Suprapubic skin (tissue), 4 donors: ENCODE measurements at places on chromosomes 1 and 21.

GRCh38 chr1:59532102-59532501, 235.2 kb downstream of the FGGY start:
- no peak for DNase-seq

GRCh38 chr1:157137408-157138219, 581 bp downstream of the ETV3 start:
- no peak for DNase-seq

GRCh38 chr1:234938135-234938534, 190.5 kb downstream of the TOMM20 start:
- no peak for DNase-seq

DNA sequence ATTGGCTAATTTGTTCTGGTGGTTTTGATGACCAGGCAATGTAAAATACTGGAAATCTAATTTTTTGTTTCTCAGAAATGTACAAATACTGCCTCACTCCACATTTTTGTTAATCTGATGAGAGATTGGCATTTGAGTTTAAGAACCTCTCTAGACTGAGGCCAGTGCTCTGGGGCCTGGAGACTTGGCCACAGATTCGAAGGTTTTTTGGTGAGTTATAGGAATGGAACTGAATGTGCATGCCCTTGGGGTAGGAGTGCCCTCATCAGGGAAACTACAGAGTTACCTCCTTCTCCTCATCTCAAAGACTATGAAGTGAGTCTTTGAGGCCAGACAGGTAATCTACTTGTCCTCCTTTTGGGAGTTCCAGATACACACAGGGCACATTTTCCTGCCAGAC, 347.9 kb downstream of the LTN1 start:
- DNase-seq: no peak

- DNase-seq: peak; percentile 45
Measured at GRCh38 chr1:2595261-2595811, 8.8 kb downstream of the PRXL2B start.

GRCh38 chr1:246000638-246001015, 506.5 kb downstream of the SMYD3 start:
- no peak for DNase-seq

DNA sequence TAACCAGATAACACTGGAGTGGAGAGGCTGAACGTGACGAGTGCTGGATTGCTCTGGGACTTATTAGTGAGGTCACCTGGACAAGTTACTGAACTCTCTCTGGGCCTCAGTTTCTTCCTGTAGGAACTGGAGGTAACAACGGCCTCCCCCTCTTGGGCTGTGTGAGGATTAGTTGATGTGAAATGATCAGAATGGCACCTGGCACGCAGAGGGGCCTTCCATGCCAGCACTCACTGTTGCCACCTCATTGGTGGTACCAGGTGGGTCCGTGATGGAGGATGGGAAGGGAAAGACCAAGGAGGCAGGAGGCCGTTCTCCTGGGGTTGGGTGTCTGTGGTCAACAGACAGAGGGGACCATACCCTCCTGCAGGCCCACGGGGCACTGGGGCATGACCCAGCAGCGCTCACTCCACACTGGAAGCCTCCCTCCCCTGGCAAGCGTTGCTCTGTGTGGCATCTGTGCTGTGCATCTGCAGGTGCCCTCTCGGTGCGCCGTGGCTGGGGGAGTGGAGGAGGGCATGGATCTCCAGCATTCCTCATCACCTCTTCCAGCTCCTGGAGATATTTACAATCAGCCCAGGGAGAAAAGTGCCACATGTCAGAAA, 349.5 kb upstream of the VAMP3 start:
- peak; percentile 71 for DNase-seq

- no peak for DNase-seq
Measured at GRCh38 chr21:42261829-42262200, 42.9 kb downstream of the ABCG1 start.

DNA sequence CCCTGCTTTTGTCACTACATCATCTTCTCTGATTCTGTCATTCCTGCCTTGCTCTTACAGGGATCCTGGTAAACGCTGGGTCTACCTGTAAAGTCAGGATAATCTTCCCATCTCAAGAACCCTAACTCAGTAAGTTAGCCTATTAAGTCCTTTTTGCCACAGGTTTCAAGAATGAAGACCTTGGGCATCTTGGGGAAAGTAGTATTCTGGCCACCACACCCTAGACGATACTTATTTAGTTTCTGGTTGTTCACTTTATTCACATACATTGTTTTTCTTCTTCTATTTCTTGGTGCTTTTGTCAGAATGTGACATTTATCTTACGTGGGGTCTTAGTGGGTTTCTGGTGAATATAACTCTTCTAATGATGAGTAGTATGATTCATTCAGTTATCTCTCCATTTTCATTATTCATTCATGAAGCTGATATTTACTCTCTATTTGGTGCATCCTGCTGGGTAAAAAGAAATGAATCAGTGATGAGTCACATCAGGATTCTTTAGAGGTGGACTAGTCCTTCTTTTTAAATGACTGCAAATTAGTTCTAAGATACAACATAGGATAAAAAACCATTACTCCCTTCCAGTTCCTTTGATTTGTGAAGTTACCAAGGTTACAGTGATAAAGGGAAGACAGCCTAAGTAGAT, 514.4 kb upstream of the B3GALT2 start:
- DNase-seq: no peak

DNA sequence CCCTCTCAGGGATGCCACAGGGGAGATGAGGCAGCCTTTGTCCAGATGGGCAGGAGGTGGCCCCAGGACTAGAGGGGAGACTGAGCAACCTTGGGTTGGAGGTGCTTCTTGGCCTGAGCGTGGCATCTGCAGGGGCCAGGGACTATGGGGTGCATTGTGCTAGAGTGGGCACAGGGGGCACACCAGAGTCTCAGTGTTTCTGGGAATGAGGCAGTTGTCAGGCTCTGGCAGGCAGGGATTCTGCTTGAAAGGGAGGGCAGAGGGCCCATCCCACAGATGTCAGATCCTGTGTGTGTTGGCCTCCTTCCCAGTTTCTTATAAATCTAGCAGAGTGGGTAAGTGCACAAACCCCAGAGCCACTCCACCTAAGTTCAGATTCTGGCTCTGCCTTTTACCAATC, 13.7 kb downstream of the LGR6 start:
- DNase-seq: no peak

DNA sequence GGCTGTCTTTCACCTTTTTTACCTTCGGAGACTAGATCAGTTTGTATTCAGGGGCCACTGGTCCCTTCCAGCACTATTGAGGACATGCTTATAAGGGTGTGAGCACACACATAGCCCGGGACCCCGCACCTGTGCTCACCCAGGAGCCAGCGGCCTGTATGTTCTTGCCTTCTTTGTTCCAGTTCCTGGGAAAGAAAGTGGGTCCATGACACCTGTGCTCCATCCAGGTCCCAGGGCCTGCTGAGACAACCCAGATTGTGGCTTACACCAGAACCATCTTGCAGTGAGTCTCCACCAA, 207.8 kb downstream of the TOMM20 start:
- DNase-seq: peak; percentile 46

DNA sequence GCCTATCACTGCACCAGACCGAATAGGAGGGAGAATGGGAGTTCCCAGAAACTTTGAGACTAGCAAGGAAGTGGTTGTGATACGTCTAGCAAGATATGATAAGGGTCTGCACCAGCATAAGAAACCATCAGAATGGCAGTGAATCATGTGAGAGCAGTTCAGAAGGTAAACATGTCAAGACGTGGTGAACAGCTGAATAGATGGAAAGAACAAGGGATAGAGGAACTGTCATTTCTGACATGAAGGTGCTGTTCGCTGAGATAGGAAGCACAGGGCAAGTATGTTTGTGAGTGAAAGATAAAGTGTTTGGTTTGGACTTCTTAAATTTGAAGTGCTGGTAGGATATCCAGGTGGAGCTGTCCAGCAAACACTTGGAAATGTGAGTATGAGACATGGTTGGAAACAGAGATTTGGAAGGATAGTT, 1.1 kb upstream of the AGO1 start:
- DNase-seq: no peak

- peak; percentile 62 for DNase-seq
Measured at GRCh38 chr1:17822741-17823426, 67.8 kb downstream of the ACTL8 start.

DNA sequence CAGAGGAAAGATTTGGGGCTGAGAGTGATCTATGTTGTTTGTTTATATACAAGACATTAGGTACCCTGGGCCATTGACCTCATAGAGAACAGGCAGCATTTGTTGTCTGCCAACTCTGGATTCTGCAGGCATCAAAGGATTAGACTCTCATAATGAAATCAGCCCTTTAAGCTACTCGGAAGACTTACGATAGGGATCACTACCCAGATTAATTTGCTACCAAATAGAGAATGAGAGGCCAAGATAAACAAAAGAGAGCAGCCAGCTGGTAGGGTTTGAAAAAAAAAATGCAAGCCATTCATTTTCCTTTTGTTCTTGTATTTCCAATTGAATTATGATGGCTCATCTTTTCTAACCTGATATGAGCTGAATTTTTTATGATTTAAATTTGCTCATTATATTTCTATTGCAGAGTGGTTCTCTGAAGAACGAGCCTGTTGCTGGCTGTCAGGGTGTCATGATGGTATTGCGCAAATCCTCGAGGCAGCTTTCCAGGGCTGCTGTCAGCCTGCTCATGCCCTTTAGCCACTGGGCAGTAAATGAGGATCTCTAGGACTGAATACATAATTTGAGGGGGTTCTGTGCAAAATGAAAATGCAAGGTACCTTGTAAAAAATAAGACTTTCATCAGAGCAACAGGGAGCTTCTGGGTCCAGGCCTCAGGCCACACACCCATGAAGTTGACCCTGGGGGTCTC, 116.4 kb upstream of the KCNJ15 start:
- DNase-seq: no peak

DNA sequence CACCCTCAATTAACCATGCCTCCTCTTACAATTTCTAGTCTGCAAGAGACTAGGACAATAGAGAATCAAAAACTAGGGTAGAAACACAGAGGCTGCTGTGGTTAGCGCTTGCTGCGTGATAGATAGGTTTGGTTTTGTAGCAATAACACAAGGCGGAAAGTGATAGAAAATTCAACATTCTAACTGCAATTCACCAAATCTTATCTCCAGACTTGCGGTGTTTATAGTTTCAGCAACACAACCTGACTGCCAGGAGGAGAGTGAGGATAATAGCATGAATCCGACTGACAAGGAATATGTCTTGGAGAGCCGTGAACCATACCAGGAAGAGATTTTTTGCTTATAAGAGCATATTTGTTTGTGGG, 30.7 kb upstream of the IFNAR2 start:
- no peak for DNase-seq

- no peak for DNase-seq
Measured at GRCh38 chr1:10724052-10724494, 72.4 kb downstream of the CASZ1 start.

DNA sequence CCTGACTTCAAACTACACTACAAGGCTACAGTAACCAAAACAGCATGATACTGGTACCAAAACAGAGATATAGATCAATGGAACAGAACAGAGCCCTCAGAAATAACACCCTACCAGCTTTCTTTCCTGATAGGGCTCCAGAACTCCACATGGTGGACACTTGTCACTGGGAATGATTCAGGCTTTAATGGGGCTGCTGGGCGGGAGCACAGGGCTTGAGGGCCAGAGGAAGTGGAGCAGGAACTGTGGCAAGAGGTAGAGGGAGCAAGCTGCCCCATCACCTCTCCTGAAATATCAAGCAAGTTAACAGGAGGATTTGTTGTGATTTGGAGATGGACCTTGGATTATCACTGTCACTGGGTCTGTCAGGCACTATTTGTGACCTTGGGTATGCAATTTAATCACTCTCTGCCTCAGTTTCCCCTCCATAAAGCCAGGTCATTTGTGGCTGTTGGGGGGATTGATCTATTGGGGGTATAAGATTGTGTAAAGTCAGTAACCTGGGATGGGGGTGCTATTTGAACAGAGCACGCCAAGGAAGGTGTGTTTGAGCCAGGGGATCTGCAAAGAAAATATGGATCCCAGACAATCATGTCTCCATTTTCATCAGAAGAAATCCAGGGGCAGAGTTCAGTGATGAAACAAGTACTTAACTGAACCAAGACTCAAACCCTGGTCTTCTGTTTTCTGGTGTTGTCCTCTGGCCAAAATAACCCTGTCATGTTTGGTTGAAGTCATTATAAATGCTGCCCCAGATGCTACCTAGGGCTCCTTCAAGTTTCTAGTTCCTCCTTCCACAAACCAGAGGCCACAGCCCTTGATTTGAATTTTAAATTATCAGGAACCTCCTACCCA, 25.2 kb downstream of the ETS2 start:
- no peak for DNase-seq

GRCh38 chr1:217333939-217334338, 297.0 kb downstream of the GPATCH2 start:
- no peak for DNase-seq

GRCh38 chr1:64469977-64470664, at the start of gene CACHD1:
Gene CACHD1 (plus strand): TSS chr1:64470129. CDS start chr1:64470745, 616 bp downstream.
- DNase-seq: peak; percentile 87

DNA sequence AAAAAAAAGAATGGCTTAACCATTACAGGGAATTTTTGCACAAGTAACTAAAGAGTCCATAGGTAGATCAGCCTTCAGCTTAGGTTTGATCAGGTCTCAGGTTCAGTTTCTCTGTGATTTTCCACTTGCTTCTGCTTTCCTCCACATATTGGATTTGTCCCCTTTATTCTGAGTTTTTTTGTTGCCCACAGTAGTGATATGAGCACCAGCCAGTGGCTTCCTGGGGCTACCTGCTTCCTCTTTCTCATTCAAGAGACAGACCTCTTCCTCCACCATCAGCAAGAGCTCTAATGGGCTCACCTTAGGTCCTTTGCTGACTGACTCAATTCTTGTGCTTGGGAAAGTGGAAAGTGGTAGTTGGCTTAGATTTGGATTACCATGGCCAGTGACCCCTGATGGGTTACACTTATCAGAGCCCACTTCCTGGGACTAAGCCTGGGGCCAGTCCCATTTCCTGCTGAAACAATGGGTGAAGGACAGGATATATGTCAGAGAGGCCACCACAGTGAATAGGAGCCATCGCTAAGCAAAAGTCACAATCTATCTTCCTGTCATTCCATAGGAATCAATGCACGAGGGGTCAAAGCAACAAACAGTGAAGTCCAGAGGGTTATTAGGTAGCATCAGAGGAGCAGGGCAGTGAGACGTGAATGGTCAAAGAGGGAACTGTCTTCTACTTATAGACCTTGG, 12.8 kb upstream of the PLA2G2E start:
- DNase-seq: no peak

DNA sequence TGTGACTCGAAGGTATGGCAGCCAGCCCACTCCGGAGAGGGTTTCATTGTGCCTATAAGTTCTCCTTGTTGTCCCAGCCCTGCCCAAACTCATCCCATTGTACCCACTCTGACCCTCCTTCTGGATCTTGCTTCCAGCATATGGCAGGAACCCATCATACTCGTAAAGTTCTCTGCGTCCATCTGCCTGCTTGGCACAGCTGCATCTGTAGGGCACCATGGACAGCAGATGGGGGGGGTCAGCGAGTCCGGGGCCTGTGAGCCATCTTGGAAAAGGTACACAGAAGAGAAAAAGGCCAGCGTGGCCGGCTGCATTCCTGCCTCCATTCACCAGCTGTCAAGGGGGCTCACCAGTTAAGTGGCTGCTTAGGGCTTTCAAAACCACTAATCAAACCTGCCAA, 94.9 kb upstream of the IGSF21 start:
- no peak for DNase-seq

- DNase-seq: no peak
Measured at GRCh38 chr1:22930240-22930912, 42.3 kb downstream of the LACTBL1 start.

- DNase-seq: no peak
Measured at GRCh38 chr1:194233069-194233468, 1046.7 kb upstream of the B3GALT2 start.
